ENCODE measurements at places on chromosomes 1 and 21. TPM values are rescaled to one million over a fixed set of nuclear protein-coding genes. Genes with fewer than 3 reads are reported as not detected.

The DENND4B gene
- 19.5 TPM for total RNA-seq

The TSPAN2 gene
- 29.0 TPM for total RNA-seq

The KRTAP6-2 gene
- total RNA-seq: not detected

The FCRL1 gene
- 2.1 TPM for total RNA-seq

The GJA8 gene
- not detected for total RNA-seq

The MRPL39 gene
- 47.6 TPM for total RNA-seq

The SLC1A7 gene
- total RNA-seq: 0.06 TPM

The EDN2 gene
- total RNA-seq: not detected

The SHISAL2A gene
- total RNA-seq: 0.30 TPM

The CASP9 gene
- 13.2 TPM for total RNA-seq

The OR2T35 gene
- total RNA-seq: not detected

The TFF2 gene
- not detected for total RNA-seq

The GBP6 gene
- total RNA-seq: 0.50 TPM

The PLA2G2A gene
- total RNA-seq: not detected

The DPT gene
- 9.4 TPM for total RNA-seq

The APOBEC4 gene
- total RNA-seq: not detected

The IRF6 gene
- total RNA-seq: 2.8 TPM

The ELF3 gene
- 0.59 TPM for total RNA-seq

The TMPRSS15 gene
- 0.61 TPM for total RNA-seq

The SELENBP1 gene
- total RNA-seq: 147 TPM

The GJA9 gene
- not detected for total RNA-seq

The CRYAA gene
- not detected for total RNA-seq

The EXTL1 gene
- total RNA-seq: 3.0 TPM

The FCGR3A gene
- total RNA-seq: 5.6 TPM

The TMEM269 gene
- 0.11 TPM for total RNA-seq

The ZMYM4 gene
- 52.6 TPM for total RNA-seq

The HTR6 gene
- 0.89 TPM for total RNA-seq

The TMEM79 gene
- total RNA-seq: 1.6 TPM

The COQ8A gene
- 19.5 TPM for total RNA-seq

The OTUD3 gene
- total RNA-seq: 11.8 TPM

The LCE1C gene
- total RNA-seq: not detected

The VCAM1 gene
- total RNA-seq: 80.2 TPM

The EDARADD gene
- 1.4 TPM for total RNA-seq

The CFAP107 gene
- total RNA-seq: 0.69 TPM

The BTBD8 gene
- 56.1 TPM for total RNA-seq

The FOXO6 gene
- total RNA-seq: 2.3 TPM

The C1orf210 gene
- total RNA-seq: not detected

The C1orf74 gene
- 3.6 TPM for total RNA-seq

The NTNG1 gene
- 19.8 TPM for total RNA-seq

The GPR89A gene
- 37.4 TPM for total RNA-seq

The CCDC17 gene
- total RNA-seq: 1.0 TPM

The MARK1 gene
- total RNA-seq: 35.9 TPM

The F11R gene
- total RNA-seq: 9.5 TPM

The PADI1 gene
- total RNA-seq: 0.39 TPM

The RCOR3 gene
- 57.7 TPM for total RNA-seq

The SPATA46 gene
- not detected for total RNA-seq

The KRTAP11-1 gene
- total RNA-seq: not detected

The DCST2 gene
- 0.10 TPM for total RNA-seq

The SPRR4 gene
- total RNA-seq: not detected

The EVI5 gene
- 80.5 TPM for total RNA-seq

The KRTAP8-1 gene
- total RNA-seq: not detected

The UTS2 gene
- total RNA-seq: 11.0 TPM
